ENCODE measurements at places on chromosomes 5 and 9.

DNA sequence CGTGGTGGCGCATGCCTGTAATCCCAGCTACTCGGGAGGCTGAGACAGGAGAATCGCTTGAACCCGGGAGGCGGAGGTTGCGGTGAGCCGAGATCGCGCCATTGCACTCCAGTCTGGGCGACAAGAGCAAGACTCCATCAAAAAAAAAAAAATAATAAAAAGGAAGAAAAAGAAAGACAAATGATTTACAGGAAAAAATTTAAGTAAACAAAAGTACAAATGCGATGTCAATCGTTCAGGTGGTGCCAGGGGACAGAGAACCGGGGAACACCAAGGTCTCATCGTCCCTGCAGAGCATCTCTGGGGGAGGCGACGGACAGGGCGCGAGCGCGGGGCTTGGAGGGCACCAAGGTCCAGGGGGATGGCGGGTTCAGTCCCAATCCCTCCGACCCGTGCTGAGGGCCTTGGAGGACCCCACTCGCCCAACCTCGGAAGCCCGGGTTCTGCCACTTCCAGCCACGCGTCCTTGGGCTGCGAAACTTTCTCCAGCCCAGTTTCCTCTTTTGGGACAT lies 607 bp upstream of the HNRNPAB start:
- peak; percentile 53 for DNase-seq

GRCh38 chr5:119274767-119275130 lies 81.1 kb upstream of the TNFAIP8 start:
- no peak for DNase-seq

DNA sequence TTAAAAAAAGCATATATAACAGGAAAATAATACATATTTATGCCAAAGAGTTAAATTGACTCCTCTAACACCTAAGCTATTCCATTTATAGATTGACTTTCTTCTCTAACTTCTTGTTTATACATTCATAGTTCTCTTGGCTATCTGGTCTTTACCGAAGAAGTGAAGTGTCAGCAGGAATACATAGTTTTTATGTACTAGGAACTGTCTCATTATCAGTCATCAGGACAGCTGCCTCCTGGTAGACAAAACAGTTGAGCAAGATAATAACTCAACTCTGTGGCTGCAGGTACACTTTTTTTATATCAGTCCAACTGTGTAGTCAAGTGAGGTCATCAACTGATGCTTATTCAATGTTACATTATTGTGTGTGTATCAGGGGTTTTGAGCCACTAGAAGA lies 1436.0 kb upstream of the NUDT12 start:
- no peak for DNase-seq

GRCh38 chr5:116506488-116506887 lies 68.1 kb downstream of the SEMA6A start:
- DNase-seq: no peak

GRCh38 chr5:6745706-6746222 lies 32.5 kb downstream of the TENT4A start:
- DNase-seq: peak; percentile 35

DNA sequence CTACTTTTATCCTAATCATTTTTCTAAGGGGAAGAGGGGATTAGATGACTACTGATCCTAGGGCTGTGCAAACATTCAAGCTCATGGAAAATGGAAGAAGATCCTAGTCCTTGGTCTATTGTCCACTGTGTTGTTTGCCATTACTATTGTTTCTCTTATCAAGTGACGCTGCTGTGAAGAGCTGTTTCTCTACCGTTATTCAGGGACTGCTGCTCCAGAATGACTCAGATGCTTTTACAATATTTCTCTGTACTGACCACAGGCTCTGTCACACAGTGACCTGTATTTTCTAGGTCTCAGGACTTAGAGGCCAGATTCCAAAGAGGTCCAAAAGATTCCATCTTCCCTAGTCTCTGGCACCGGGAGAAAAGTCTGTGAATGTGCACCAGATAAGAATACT lies 159.5 kb upstream of the CHD1 start:
- no peak for DNase-seq

DNA sequence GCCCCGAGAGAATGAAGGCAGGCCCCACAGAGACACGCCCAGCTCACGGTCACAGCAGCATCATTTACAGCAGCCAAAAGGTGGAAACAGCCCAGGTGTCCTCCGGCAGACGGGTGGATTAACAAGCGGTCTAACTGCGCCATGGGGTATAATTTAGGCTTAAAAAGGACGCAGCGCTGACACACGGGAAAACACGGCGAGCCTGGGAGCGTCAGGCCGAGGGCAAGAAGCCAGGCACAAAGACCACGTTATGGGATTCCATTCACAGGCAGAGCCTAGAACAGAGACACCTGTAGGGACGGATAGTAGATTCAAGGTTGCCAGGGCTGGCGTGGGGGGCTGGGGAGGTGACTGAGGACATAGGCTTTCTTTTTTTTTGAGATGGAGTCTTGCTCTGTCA lies 36.9 kb upstream of the TMEM250 start:
- no peak for DNase-seq

Measured in activated CD8-positive, alpha-beta T cell treated with anti-CD3 and anti-CD28 coated beads, Interleukin-2, amount 10 ng/mL, durations not matched to agents 7 days and 5 days (primary cell).